ENCODE measurements at places on chromosomes 2 and 18. TPM values are rescaled to one million over a fixed set of nuclear protein-coding genes. Genes with fewer than 3 reads are reported as not detected.

PMAIP1 gene
- 6.6 TPM for polyA plus RNA-seq

FBLN7 gene
- polyA plus RNA-seq, result 2.0 TPM

LDLRAD4 gene
- polyA plus RNA-seq, result 6.2 TPM

DTNA gene
- 3.0 TPM for polyA plus RNA-seq

KCNE4 gene
- polyA plus RNA-seq, result 1.0 TPM

IL1F10 gene
- not detected for polyA plus RNA-seq

IL1R2 gene
- polyA plus RNA-seq, result 22.6 TPM

LINC00305 gene
- not detected for polyA plus RNA-seq

IKZF2 gene
- 1.4 TPM for polyA plus RNA-seq

GALNT3 gene
- polyA plus RNA-seq, result 8.2 TPM

- no peaks in the 10 kb centered on the region for H3K4me1 ChIP-seq
- H3K4me3 ChIP-seq, result no peak overlapping the region
- DNase-seq, result no peak
These were observed 342.7 kb downstream of the CPS1 start for GRCh38 chr2:210899131-210899530.

DNA sequence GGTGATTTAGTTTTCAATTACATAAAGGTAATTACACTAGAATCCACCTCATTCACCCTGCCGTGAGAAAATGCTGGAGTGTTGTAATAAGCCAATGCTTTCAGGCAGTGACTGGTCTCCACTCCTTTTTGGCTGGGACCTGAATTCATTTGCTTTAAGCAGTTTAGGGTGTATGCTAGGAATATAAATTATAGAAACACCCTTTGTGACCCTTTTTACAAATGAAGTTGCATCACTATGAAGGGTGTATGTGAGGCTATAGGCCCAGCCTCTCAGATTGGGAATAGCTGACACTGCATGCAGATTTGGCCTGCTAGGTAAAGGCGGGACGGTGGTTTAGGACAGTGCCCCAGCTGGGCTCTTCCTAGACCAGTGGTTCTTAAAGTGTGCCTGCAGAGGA is 50.8 kb upstream of the NFE2L2 start:
- no peak overlapping the region for H3K27ac ChIP-seq
- no peaks in the 10 kb centered on the region for H3K4me1 ChIP-seq
- H3K27me3 ChIP-seq, result no peaks in the 10 kb centered on the region
- DNase-seq, result no peak

- no peak overlapping the region for H3K27ac ChIP-seq
- peak overlapping the region; percentile 69 for H3K4me3 ChIP-seq
- H3K4me1 ChIP-seq, result peaks cover 41% of the 10 kb centered on the region
- peak; percentile 67 for DNase-seq
- H3K27me3 ChIP-seq, result peaks cover 16% of the 10 kb centered on the region
- no peaks in the 10 kb centered on the region for H3K36me3 ChIP-seq
These were observed 820 bp upstream of the SH3BP4 start for GRCh38 chr2:234950730-234951663.

- H3K36me3 ChIP-seq, result no peaks in the 10 kb centered on the region
- H3K4me1 ChIP-seq, result no peaks in the 10 kb centered on the region
- H3K4me3 ChIP-seq, result no peak overlapping the region
- H3K27me3 ChIP-seq, result no peaks in the 10 kb centered on the region
- no peak overlapping the region for H3K27ac ChIP-seq
These were observed 98.9 kb upstream of the MAPRE2 start for GRCh38 chr18:34942276-34942675.

- DNase-seq, result no peak
- peaks cover 29% of the 10 kb centered on the region for H3K4me1 ChIP-seq
- H3K36me3 ChIP-seq, result no peaks in the 10 kb centered on the region
- no peak overlapping the region for H3K4me3 ChIP-seq
These were observed 132.2 kb downstream of the DOCK10 start for GRCh38 chr2:224909885-224910573.

- DNase-seq, result no peak
- no peaks in the 10 kb centered on the region for H3K36me3 ChIP-seq
- no peaks in the 10 kb centered on the region for H3K27me3 ChIP-seq
- no peak overlapping the region for H3K4me3 ChIP-seq
- H3K27ac ChIP-seq, result no peak overlapping the region
These were observed 22.3 kb downstream of the IGFBP5 start for GRCh38 chr2:216673021-216673420.

DNA sequence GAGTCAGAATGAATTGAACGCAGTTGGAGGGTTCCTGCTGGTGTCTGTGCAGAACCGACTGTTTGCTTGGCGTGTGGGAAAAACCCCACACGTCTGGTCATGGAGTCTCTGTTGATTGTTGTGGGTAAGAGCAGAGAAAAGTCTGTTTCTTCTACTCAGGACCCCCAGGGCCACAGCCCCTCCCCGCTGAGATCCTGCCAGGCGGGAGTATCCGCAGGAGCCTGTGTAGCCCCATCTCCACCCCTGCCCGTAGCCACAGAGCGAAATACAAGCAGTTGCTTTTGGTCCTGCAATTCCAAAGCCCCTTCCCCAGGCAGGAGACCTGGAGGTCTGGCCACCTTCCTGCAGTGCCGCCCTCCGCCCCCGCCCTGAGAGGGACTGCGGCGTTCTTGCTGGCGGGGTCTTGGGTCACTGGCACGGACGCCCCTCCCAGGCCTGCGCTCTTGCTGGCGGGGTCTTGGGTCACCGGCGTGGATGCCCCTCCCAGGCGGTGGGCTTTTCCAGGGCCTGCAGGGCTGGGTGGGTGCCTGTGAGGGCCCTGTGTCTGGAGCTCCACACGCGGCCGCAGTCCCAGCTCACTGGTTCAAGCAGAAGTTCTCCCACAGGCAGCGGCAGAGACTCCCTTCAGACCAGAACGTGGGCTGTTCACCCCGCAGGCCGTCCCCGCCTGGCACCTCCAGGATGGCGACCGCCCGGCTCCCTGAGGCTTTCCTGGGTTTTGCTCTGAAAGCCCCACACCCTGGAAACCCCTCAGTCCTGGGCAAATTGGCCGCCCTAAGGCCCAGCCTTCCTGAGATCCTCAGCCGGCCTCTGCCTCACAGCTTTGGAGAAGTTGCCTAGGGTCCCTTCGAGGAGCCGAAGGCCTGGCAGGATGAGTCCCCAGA is 76.0 kb upstream of the CTDP1 start:
- H3K27ac ChIP-seq, result no peak overlapping the region
- H3K4me3 ChIP-seq, result no peak overlapping the region
- no peaks in the 10 kb centered on the region for H3K36me3 ChIP-seq
- no peaks in the 10 kb centered on the region for H3K27me3 ChIP-seq
- DNase-seq, result peak; percentile 60

GRCh38 chr2:143482316-143482715 is 353.1 kb downstream of the ARHGAP15 start:
- H3K4me3 ChIP-seq, result no peak overlapping the region
- peaks cover 8% of the 10 kb centered on the region for H3K36me3 ChIP-seq
- no peak for DNase-seq
- H3K27ac ChIP-seq, result no peak overlapping the region
- peaks cover 2% of the 10 kb centered on the region for H3K4me1 ChIP-seq

DNA sequence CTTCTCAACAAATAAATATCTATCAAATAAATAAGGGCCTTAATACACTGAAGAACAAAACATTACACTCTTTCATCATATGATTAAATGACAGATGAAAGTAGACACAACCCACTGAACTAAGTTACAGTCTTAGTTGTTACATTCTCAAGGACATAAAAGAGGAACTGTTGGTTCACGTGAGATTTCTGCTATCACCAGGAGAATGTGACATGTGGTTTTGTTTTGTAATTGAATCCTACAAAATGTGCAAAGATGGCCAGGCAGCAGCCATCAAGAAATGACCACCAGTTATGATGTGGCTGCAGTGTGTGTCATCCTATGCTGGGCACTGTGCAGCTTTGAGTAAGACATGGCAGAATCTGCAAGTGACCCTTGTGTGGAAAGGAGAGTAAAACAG is 310.6 kb upstream of the PIK3C3 start:
- no peaks in the 10 kb centered on the region for H3K4me1 ChIP-seq
- H3K4me3 ChIP-seq, result no peak overlapping the region
- H3K36me3 ChIP-seq, result no peaks in the 10 kb centered on the region
- no peak for DNase-seq
- no peak overlapping the region for H3K27ac ChIP-seq

- no peaks in the 10 kb centered on the region for H3K36me3 ChIP-seq
- no peaks in the 10 kb centered on the region for H3K27me3 ChIP-seq
- peaks cover 6% of the 10 kb centered on the region for H3K4me1 ChIP-seq
- no peak overlapping the region for H3K4me3 ChIP-seq
These were observed 112.8 kb upstream of the SLC39A10 start for GRCh38 chr2:195543902-195544894.

- no peak overlapping the region for H3K4me3 ChIP-seq
- H3K4me1 ChIP-seq, result no peaks in the 10 kb centered on the region
- H3K27ac ChIP-seq, result no peak overlapping the region
- DNase-seq, result no peak
- H3K27me3 ChIP-seq, result no peaks in the 10 kb centered on the region
- H3K36me3 ChIP-seq, result no peaks in the 10 kb centered on the region
These were observed 13.4 kb upstream of the IL1B start for GRCh38 chr2:112849956-112850355.

DNA sequence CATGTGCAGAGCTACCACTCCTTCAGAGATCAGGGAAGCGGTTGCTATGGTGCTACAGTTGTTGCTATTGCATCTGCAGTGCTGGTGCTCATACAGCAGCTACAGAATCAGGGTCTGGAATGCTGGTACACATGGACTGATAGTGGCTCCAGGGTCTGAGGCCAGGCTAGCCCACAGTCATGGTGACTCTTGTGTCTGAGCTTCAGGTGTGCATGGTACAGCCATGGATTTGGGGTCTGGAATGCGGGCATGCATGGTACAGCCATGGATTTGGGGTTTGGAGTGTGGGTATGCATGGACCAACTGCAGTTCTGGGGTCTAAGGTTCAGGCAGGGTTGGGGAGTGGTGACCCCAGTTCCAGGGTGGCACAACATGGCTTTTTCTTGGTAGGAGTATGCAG is 185.2 kb downstream of the SLC4A3 start:
- H3K27ac ChIP-seq, result no peak overlapping the region
- DNase-seq, result no peak
- no peak overlapping the region for H3K4me3 ChIP-seq
- no peaks in the 10 kb centered on the region for H3K27me3 ChIP-seq
- H3K36me3 ChIP-seq, result no peaks in the 10 kb centered on the region

GRCh38 chr2:182593394-182593975 is 122.6 kb upstream of the DNAJC10 start:
- H3K4me3 ChIP-seq, result no peak overlapping the region
- no peaks in the 10 kb centered on the region for H3K4me1 ChIP-seq
- no peak overlapping the region for H3K27ac ChIP-seq
- no peaks in the 10 kb centered on the region for H3K27me3 ChIP-seq
- H3K36me3 ChIP-seq, result no peaks in the 10 kb centered on the region

GRCh38 chr2:98519851-98520250 is 75.2 kb downstream of the INPP4A start:
- no peak overlapping the region for H3K27ac ChIP-seq
- H3K36me3 ChIP-seq, result peaks cover 7% of the 10 kb centered on the region
- peak; percentile 54 for DNase-seq
- H3K4me3 ChIP-seq, result no peak overlapping the region
- peaks cover 25% of the 10 kb centered on the region for H3K4me1 ChIP-seq

DNA sequence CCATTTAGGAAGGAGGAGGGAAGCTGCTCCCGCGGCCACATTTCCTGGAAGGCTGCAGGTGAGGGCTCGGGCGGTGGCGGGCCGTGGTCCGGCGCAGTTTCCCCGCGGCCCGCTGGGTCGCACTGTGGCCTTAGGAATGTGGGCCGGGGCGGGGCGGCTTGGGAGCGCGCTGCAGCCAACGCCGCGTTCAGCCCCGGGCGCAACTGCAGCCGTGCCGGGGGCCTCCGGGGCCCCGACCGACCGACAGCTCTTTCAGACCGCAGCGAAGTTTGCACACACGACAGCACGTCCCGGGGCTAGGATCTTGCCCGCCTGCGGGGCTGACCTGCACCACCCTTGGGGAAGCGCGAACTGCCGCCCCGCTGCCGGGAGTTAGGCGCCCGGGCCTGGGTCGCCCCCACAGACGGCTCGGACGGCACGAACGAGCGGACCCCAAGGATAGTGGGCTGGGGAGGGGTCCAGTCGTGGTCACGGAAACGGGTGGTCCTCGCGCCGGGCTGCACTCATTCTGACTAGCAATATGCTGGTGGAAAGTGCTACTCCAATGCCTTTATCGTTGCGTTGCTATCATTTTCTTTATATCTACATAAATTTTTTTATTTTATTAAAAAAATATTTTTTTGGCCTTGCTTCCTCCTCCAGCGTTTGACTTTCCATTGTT is 69.9 kb upstream of the DLX2 start:
- H3K4me1 ChIP-seq, result peaks cover 19% of the 10 kb centered on the region
- DNase-seq, result peak; percentile 92
- H3K36me3 ChIP-seq, result no peaks in the 10 kb centered on the region
- peaks cover 31% of the 10 kb centered on the region for H3K27me3 ChIP-seq
- no peak overlapping the region for H3K27ac ChIP-seq

- H3K36me3 ChIP-seq, result no peaks in the 10 kb centered on the region
- H3K27ac ChIP-seq, result no peak overlapping the region
- no peaks in the 10 kb centered on the region for H3K27me3 ChIP-seq
- no peak for DNase-seq
These were observed 345.5 kb downstream of the SETBP1 start for GRCh38 chr18:45026162-45026561.

DNA sequence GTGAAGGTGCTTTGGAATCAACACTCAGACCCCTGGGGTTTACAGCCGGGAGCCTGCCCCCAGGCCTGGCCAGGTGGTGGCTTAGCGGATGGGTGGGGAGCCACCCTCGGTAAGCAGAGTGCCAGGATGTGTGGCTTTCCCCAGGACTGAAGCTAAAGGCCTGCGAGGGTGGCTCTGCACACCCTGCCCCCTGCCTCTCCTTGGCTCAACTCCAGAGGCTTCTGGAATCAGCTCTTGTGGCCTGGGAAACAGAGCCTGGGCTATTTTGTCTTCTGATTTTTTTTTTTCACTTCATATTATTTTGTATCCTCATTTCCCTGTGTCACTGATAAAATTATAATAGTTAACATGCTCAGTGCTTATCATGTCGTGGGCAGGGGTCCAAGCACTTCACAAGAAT is 79.8 kb downstream of the RHOB start:
- DNase-seq, result no peak
- H3K4me1 ChIP-seq, result peaks cover 35% of the 10 kb centered on the region
- peak overlapping the region; percentile 66 for H3K27ac ChIP-seq
- no peak overlapping the region for H3K4me3 ChIP-seq
- H3K27me3 ChIP-seq, result no peaks in the 10 kb centered on the region

- no peak overlapping the region for H3K27ac ChIP-seq
- H3K36me3 ChIP-seq, result no peaks in the 10 kb centered on the region
- H3K4me3 ChIP-seq, result no peak overlapping the region
- no peaks in the 10 kb centered on the region for H3K27me3 ChIP-seq
These were observed 250.5 kb downstream of the GLI2 start for GRCh38 chr2:120985997-120986651.

- no peaks in the 10 kb centered on the region for H3K36me3 ChIP-seq
- H3K27me3 ChIP-seq, result no peaks in the 10 kb centered on the region
- H3K4me3 ChIP-seq, result no peak overlapping the region
- DNase-seq, result no peak
These were observed 74.6 kb downstream of the TTC27 start for GRCh38 chr2:32702303-32703064.

- H3K27me3 ChIP-seq, result no peaks in the 10 kb centered on the region
- peaks cover 64% of the 10 kb centered on the region for H3K4me1 ChIP-seq
- peak overlapping the region; percentile 87 for H3K27ac ChIP-seq
- H3K36me3 ChIP-seq, result no peaks in the 10 kb centered on the region
These were observed 30.4 kb downstream of the TOGARAM2 start for GRCh38 chr2:29011418-29012060.

GRCh38 chr2:117762454-117762853 is 52.0 kb upstream of the DDX18 start:
- no peak overlapping the region for H3K27ac ChIP-seq
- no peak for DNase-seq
- H3K4me1 ChIP-seq, result no peaks in the 10 kb centered on the region
- no peaks in the 10 kb centered on the region for H3K36me3 ChIP-seq
- H3K27me3 ChIP-seq, result no peaks in the 10 kb centered on the region

- no peak overlapping the region for H3K27ac ChIP-seq
- DNase-seq, result no peak
- H3K4me3 ChIP-seq, result no peak overlapping the region
- no peaks in the 10 kb centered on the region for H3K36me3 ChIP-seq
These were observed 77.2 kb downstream of the ARHGEF4 start for GRCh38 chr2:130913891-130914290.

Data from spleen (tissue), 13 donors.